ENCODE measurements at places on chromosomes 7 and 10.

DNA sequence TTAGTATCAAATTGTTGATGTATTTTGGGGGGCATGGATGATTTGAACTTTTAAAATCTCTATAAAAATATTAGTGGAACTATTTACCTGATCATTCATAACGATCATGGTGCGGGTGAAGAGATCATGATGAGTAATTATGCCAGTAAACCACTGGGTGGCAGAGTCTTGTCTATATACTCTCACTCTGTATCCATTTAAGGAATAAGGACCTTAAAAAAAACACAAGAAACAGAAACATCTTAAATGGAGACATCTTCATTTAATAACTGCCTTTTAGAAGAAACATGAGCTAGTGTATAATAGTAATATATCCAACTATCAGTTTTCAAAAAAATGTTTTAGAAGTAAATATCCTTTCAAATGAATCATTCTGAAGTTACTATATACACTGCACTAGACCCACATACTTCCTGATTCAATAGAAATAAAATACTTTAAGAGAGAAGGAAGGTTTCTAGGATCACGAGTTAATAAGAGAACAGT lies 84.0 kb downstream of the NRBF2 start:
- peak; percentile 76 for DNase-seq

DNA sequence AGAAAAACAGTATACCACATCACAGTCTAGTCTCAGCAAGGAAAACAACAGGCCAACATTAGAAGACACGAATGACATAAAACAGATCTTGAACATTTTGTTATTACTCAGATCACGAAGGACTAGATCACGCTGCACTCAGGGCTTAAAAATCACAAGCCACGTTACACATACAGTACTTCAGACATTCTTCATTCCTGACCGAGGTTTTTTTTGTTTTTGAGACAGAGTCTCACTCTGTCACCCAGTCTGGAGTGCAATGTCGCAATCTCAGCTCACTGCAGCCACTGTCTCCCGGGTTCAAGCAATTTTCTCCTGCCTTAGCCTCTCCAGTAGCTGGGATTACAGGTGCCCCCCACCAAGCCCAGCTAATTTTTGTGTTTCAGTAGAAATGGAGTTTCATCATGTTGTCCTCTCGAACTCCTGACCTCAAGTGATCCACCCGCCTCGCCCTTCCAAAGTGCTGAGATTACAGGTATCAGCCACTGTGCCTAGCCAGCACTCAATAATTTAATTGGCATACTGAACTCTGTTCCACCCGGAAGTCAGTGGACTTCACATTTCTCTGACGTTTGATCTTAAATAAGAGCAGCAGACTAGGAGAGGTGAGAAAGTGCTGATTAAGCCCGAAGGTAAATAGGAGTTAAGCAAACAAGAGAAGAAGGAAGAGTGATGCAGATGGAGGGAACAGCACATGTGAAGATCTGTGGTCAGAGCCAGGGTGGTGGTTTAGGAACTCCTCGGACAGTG lies 3.5 kb downstream of the AIMP2 start:
- DNase-seq, result no peak

DNA sequence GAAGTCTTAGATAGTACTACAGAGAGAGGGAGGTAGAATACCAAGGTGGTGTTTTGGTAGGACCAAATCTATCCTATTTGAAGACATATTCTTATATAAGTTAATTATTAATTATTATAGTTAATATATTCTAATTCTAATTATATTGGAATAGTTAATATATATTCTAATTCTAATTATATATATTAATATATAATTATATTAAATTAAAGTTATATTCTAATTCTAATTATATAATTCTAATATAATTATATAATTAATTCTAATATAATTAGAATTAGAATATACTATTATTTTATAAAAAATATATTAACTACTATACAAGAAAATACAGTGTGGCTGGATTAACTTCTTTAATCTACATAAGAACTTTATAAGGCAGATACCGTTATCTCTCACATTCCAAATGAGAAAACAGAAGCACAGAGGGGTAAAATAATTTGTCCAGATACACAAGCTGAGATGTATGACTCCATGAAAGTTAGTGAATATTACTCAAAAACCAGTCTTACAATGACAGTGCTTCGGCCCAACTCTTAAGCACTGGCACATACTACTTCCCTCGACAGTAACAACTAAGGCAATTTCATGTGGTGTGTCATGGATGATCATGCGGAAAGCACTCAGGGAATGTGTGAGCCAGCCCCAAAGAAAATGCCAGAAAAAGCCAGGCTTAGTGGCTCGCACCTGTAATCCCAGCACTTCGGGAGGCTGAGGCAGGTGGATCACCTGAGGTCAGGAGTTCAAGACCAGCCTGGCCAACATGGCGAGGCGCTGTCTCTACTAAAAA lies 42.6 kb downstream of the TYW1B start:
- DNase-seq, result peak; percentile 16

DNA sequence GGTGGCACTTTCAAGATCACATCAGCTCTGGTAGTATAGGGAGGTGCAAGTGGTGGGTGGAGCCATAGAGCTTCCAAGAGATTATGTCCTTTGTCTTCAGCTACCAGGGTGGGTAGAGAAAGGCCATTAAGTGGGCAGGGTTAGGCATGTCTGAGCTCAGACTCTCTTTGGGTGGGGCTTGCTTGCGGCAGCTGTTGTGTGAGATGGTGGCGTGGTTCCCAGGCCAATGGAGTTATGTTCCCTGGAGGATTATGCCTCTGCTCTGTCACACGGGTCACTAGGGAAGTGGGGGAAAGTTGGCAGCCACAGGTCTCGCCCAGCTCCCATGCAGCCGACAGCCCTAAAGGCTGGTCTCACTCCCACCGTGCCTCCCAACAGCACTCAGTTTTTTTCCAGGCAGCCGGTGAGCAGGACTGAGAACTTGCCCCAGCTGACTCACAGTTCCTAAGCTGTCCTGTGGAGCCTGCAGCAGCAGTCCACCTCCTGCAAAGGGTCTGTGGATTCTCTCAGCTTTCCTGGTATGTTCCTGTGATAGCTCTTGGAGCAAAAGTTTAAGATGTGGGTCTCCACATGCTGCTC lies 459.0 kb downstream of the SH2D4B start:
- no peak for DNase-seq
